ENCODE measurements at places on chromosomes 12 and 14. TPM values are rescaled to one million over a fixed set of nuclear protein-coding genes. Genes with fewer than 3 reads are reported as not detected.

The TPPP2 gene
- total RNA-seq = not detected

DNA sequence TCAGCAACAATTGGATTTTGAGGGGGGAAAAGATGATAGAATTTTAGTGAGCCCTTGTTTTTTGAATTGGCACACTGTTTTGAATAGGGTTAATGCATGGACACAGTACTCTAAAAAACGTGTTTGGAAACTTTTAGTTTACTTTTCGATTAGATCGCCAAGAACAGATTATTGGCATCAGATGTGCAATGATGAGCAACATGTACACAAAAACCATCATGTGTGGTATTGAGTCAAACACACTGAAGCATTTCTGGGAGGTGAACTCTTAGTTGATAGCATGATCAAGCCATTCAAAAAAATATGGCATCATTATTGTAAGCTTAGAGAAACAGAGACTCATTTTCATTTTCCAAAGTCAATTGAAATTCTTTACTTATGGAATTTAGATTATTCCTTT lies 329.2 kb downstream of the ADAMTS20 start:
- no peak overlapping the region for H3K27ac ChIP-seq
- H3K4me3 ChIP-seq = no peak overlapping the region
- H3K4me1 ChIP-seq = no peaks in the 10 kb centered on the region
- DNase-seq = no peak

GRCh38 chr14:83638748-83639504 lies 1891.0 kb upstream of the FLRT2 start:
- no peak overlapping the region for H3K4me3 ChIP-seq
- no peak for DNase-seq
- H3K27ac ChIP-seq = no peak overlapping the region

DNA sequence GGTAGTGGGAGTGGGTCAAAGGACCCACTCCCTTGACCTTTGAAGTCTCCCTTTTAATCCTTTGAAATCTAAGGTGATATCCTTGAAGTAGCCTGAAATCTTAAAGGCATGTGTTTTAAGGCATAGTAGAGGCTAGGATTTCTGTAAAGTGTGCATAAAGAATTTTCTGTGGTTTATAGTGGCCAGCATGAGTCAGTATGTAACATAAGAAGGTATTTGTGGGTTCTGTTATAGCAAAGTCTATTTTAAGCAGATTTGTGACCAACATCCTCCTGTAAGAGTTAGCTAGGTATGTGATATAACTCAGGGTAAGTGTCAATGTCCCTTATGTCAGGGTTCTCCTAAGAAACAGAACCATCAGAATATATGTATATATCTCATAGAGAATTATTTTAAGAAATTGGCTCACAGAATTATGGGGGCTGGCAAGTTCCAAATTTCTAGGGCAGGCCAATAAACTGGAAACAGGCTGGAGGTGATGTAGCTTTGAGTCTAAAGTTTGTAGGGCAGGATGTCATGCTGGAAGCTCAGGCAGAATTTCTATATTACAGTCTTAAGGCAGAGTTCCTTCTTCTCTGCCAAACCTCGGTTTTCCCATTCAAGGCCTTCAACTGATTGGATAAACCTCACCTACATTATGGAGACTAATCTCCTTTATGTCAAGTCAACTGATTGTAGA lies 18.7 kb upstream of the EPYC start:
- H3K27me3 ChIP-seq = no peaks in the 10 kb centered on the region
- no peak overlapping the region for H3K4me3 ChIP-seq
- no peaks in the 10 kb centered on the region for H3K4me1 ChIP-seq
